ENCODE measurements at places on chromosomes 1 and 21. TPM values are rescaled to one million over a fixed set of nuclear protein-coding genes. Genes with fewer than 3 reads are reported as not detected.

CFHR1 gene
- not detected for total RNA-seq

HSD3B1 gene
- not detected for total RNA-seq

DNA sequence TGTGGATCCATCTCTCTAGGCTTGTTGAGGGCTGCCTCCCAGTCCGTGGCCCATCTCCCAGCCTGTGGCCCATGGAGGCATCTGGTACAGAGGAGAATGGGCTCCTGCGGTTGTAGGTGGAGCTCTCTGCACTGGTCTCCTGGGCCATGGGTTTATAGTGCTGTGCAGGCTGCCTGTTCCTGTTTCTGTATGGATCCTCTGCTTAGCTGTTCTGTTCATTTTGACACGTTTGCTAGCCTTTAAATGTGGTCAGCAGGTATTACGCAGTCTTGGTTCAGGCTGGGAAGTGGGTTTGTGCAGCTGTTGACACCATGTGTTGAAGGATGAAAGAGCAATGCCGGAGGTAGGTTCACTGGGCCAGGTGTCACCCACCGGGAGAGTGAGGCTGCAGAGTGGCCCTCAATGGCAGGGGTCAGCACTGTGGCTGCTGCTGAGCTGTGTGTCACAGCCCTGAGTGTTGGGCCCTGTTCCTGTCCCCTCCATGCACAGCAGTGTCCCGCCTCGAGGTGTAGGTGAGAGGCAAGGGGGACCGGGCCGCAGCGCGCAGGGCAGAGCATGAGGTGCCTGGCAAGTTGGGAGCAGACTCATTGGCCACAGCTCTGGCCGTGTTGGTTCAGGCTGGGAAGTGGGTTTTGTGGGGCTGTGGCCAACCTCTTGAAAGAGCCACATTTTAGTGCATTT, 39.0 kb downstream of the SNAP47 start:
- no peak for DNase-seq

- no peak for DNase-seq
These were observed 25.3 kb downstream of the IGSF21 start for GRCh38 chr1:18132711-18133541.

RUNX1 gene
- total RNA-seq: 1.8 TPM

- DNase-seq: no peak
These were observed 195.7 kb upstream of the PTBP2 start for GRCh38 chr1:96525657-96526557.

DNA sequence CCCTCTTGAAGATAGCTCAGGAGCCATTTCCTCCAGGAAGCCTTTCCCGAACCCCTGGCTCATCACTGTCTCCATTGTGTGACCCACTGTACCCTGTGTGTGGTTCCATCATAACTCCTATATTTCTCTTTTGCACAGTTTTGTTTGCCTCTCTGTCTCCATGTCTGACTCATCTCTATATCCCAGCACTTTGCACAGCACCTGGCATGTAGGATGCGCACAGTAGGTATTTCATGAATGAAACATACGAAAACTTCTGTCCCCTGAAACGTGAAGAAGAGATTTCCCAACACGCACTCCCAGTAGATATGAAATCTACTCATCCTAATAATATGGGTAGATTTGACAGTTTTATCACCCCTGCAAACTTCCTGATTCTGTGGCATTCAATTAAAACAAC, 275.2 kb downstream of the NFIA start:
- no peak for DNase-seq

GRCh38 chr1:168092566-168093355, 44.0 kb downstream of the GPR161 start:
- DNase-seq: no peak

- no peak for DNase-seq
These were observed 19.6 kb downstream of the CA6 start for GRCh38 chr1:8965121-8965820.

CSMD2 gene
- 0.32 TPM for total RNA-seq

- no peak for DNase-seq
These were observed 38.0 kb upstream of the EPS8L3 start for GRCh38 chr1:109801791-109802135.
